ENCODE measurements at places on chromosomes 13 and 19. TPM values are rescaled to one million over a fixed set of nuclear protein-coding genes. Genes with fewer than 3 reads are reported as not detected.

C5AR2 gene
- total RNA-seq, result 0.15 TPM

GNG8 gene
- total RNA-seq, result not detected

DNA sequence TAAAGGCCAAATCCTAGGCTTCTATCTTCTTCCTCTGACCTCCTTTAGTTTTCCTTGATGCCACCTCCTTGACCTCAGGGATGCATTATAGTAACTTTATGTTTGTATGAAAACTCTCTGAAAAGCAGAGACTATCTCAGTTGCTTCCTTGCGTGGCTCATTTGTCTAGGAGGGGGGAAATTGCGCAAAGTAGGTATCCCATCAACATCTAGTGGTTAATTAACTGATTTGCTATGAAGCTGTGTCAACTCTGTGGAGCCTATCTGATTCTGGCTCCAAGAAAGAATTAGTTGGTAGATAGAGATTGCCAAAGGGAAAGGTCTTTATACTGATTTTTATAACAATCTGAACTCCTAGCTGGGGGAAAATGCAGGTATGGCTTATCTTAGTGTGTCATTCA is 82.1 kb upstream of the FRY start:
- peaks cover 11% of the 10 kb centered on the region for H3K36me3 ChIP-seq
- no peaks in the 10 kb centered on the region for H3K27me3 ChIP-seq
- no peak overlapping the region for H3K27ac ChIP-seq
- no peak overlapping the region for H3K4me3 ChIP-seq
- ATAC-seq, result no peak

GRCh38 chr19:36939153-36939552 is 23.0 kb downstream of the ZNF568 start:
- ATAC-seq, result no peak
- H3K4me3 ChIP-seq, result no peak overlapping the region
- H3K36me3 ChIP-seq, result peaks cover 96% of the 10 kb centered on the region
- no peaks in the 10 kb centered on the region for H3K4me1 ChIP-seq

HIPK4 gene
- not detected for total RNA-seq

Measured in gastroesophageal sphincter (tissue), 4 donors.